ENCODE measurements at places on chromosomes 5 and 9. TPM values are rescaled to one million over a fixed set of nuclear protein-coding genes. Genes with fewer than 3 reads are reported as not detected.

Gene ANKRD31
- 0.42 TPM for total RNA-seq

Gene LCN9
- total RNA-seq, result not detected

Gene RUFY1
- 30.4 TPM for total RNA-seq

Gene AJM1
- 15.3 TPM for total RNA-seq

Gene FLT4
- total RNA-seq, result 0.17 TPM

Gene PCDHB5
- 72.2 TPM for total RNA-seq

Gene CCL27
- total RNA-seq, result 1.7 TPM

Gene DCTN3
- total RNA-seq, result 119 TPM

Gene MZB1
- not detected for total RNA-seq

Gene HAPLN1
- 2.9 TPM for total RNA-seq

Gene NUTM2G
- not detected for total RNA-seq

Gene SLC34A1
- not detected for total RNA-seq

Gene GCNT1
- total RNA-seq, result 1.2 TPM

Gene TLR4
- not detected for total RNA-seq

Gene HSPB3
- not detected for total RNA-seq

Gene SPINK7
- not detected for total RNA-seq

Gene CCDC152
- total RNA-seq, result 13.4 TPM

Gene CDX1
- not detected for total RNA-seq

Gene CORO2A
- total RNA-seq, result 23.9 TPM

Gene FNIP1
- total RNA-seq, result 23.2 TPM

Gene TAF1L
- not detected for total RNA-seq

Gene TLX3
- total RNA-seq, result 161 TPM

Gene NUDT12
- total RNA-seq, result 10.9 TPM

Gene LCN15
- total RNA-seq, result 1.9 TPM

Gene SLC4A9
- total RNA-seq, result not detected

Gene GABBR2
- total RNA-seq, result 116 TPM

Gene SOHLH1
- total RNA-seq, result not detected

Gene INSYN2B
- total RNA-seq, result not detected

Gene MTRR
- total RNA-seq, result 37.9 TPM

Gene EIF4E1B
- not detected for total RNA-seq

Gene MTX3
- total RNA-seq, result 21.8 TPM

Gene DMRT3
- 1.7 TPM for total RNA-seq

Gene YTHDC2
- total RNA-seq, result 39.9 TPM
